NCI-H2081 (cell line): ENCODE measurements at places on chromosomes 13 and 19.

DNA sequence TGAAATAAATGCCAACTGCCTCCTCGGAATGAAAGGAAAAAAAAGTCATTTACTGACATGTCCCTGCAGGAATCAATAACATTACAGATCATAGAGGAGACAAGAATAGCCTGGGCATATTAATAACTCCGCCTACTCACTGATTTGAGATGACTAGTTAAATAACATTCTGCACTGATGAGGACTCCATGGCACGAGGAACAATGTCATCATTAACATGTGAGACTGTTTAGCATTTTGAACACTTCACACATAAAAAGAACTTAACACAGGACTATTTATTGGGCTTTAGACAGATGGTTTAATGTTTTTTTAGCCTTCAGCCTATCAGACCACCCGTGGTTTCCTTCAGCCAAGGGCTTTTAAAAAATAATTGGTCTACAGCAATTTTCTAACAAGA, 170.1 kb downstream of the OLFM4 start:
- DNase-seq = no peak

DNA sequence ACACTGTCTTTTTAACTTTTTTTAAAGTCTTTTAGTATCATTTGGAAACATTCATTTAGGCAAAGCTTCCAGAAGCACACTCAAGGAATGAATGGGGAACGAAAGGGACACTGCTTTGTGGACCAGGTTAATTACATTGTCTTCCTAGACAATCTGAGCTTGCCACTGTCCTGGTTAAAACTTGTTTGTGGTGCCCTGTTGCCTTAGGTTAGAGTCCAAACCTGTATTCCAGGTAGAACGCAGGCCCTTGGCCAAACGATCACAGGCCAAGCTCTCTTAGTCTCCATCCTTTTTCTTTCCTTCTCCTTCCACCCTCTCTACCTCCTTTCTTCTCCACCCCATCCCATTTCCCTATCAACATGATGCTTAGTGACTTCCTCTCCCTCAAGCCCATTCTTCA, 66.8 kb downstream of the ERCC5 start:
- no peak for DNase-seq

- no peak for DNase-seq
Observed at GRCh38 chr13:20230913-20231838, 943 bp downstream of the GJB6 start.

DNA sequence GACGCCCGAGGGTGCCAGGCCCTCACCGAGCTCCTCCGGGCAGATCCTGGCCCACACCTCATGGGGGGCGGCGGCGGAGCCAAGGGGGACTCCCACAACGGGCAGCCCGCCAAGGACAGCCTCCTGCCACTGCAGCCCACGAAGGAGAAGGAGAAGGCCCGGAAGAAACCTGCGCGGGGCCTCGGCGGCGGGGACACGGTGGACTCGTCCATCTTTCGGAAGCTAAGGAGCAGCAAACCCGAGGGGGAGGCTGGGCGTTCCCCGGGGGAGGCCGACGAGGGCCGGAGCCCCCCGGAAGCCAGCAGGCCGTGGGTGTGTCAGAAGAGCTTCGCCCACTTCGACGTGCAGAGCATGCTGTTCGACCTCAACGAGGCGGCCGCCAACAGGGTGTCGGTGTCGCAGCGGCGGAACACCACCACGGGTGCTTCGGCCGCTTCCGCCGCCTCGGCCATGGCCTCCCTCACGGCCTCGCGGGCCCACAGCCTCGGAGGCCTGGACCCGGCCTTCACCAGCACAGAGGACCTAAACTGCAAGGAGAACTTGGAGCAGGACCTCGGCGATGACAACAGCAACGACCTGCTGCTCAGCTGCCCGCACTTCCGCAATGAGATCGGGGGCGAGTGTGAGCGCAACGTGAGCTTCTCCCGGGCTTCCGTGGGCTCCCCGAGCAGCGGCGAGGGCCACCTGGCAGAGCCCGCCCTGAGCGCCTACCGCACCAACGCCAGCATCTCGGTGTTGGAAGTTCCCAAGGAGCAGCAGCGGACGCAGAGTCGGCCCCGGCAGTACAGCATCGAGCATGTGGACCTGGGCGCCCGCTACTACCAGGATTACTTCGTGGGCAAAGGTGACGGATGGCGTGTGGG, 141.5 kb downstream of the DPF1 start:
- no peak for DNase-seq

- DNase-seq = no peak
Observed at GRCh38 chr13:73607489-73608156, 526.6 kb downstream of the KLF12 start.

DNA sequence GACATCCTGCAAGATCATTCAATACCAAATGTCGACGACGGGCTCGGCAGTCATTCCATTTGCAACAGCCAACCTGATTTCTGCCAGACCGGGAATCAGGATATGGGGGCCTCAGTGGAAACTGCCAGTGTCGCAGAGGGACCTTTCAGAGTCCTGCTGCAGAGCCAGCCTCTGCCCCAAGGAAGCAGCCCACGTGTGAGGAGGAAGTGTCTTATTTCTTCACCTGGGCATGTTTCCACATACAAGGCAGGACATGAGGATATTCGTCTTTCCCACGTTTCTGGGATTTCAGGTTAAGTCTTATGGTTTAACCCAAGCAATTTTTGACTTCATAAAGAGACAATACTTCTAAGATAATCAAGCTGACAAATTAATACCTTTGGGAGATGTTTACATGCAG, 69.9 kb downstream of the ABCC4 start:
- DNase-seq = no peak

DNA sequence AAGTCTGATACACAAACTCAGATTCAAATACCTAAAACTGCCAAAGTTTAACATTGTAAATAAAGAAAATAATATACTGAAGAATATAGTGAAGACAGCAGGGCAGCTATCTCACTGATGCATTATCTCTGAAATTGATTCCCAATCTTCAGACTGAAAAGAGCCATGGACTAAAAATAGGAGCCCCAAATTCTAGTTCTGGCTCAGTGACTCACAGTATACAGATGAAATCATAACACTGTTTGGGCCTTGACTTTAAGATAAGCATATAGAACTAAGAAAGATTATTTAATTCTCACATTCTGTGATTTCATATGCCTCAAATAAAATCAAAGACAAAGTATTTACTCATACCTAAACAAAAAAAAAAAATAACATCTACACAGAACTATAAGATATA, 53.9 kb downstream of the RBM26 start:
- no peak for DNase-seq

DNA sequence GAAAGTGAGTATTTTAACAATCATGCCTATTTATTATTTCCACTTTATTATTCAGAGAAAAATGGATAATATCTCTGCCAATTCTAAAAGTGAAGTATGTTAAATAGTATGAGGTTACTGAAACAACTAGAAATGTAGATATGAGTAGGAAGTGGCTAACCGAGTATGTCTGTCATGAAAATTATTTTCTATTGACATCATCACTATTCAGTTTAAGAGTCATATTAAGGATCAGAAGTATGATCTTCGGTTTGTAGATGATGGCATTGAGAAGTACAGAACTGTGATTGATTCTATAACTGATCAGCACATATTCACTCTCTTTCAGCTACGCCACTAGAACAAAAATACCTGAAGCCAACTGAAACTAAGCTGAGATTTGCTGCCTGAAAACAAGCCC, 146.4 kb upstream of the SLITRK5 start:
- no peak for DNase-seq

GRCh38 chr19:57473646-57474045, 3.7 kb downstream of the ZNF772 start:
- no peak for DNase-seq

DNA sequence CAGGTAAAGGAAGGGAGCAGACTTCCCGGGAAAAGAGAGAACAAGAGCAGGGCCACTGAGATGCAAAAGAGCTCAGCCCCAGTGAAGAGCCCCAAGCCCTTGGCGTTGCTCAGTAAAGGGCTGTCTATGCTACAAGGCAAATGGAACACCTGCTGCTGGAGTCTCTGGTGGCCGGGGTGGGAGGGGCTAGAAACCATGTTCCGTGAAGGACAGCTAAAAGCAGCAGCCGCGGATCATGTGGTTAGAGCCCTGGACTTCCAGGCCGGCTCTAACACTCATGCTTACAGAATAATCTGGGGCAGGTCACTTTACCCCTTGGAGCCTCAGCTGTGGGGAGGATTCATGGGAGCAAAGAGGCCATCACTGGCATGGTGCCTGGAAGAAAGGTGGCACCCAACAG, 17.8 kb downstream of the POU2F2 start:
- no peak for DNase-seq

DNA sequence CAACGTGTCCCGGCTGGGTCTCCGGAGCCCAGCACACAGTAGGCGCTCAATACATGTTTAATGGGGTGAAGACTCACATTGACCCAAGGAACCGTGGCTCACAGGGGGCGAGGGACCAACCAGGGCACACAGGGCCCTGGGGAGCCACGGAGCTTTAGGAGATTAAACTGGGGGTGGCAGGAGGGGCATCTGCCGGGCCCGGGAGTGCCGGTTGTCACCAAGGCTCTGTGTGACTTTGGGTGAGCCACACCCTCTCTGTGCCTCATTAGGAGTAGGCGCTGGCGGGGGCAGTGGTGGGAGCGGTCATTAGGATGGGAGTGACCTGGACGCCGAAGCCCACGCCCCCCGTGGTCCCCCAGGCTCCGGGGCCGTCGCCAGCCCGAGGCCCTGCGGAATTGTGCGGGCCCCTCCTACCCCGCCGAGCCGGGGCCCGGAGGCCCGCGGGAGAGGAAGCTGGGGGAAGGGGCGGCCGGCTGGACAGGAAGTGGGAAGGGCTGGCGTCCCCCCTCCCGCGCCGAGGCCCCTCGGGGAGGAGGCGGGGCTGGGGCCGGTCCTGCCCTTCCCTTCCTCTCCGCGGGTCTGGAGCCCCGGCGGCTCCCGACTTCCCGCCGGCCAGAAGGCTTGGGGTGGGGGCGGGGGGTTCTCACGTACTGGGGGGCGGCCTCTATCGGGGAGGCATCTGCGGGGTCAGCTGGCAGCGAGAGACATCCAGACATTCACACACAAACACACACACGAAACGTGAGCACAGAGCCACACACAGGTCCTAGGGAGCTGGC, 1.8 kb upstream of the SSBP4 start:
- peak; percentile 77 for DNase-seq

- DNase-seq = no peak
Observed at GRCh38 chr13:109651854-109652253, 134.5 kb downstream of the IRS2 start.

- DNase-seq = peak; percentile 97
Observed at GRCh38 chr13:35984776-35985453, 146.3 kb downstream of the DCLK1 start.

GRCh38 chr19:35793381-35794165, 18.2 kb downstream of the ARHGAP33 start:
- DNase-seq = no peak

DNA sequence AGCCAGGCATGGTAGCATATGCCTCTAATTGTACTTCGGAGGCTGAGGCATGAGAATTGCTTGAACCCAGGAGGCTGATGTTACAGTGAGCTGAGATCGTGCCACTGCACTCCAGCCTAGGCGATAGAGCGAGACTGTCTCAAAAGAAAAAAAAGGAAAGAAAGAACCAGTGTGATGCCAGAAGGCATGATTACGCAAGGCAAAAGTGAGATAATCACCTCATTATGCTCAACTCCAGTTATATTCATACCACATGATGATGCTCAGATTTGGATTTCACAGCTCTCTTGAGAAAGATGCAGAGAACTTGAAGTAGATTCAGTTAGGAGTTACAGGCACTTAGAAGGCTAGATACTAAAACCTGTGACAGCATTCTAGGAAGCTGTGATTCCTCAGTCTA, 21.8 kb downstream of the RCBTB1 start:
- DNase-seq = no peak

DNA sequence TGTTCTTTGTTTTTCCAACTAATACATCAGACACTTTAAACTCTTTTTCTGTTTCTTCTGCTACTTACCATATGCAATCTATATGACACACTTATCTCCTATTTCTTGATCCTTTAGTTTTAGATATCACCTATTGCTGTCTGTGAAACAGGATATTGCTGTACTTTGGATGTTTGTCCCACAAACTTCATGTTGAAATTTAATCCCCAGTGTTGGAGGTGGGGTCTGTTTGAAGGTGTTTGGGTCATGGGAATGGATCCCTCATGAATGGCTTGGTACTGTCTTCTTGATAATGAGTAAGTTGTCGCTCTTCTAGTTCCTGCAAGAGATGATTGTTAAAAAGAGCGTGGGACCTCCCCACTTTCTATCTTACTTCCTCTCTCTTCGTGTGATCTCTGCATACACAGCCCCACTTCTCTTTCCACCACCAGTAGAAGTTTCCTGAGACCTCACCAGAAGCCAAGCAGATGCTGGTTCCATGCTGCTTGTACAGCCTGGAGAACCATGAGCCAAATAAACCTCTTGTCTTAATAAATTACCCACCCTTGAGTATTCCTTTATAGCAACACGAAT, 244.2 kb downstream of the NHLRC3 start:
- DNase-seq = no peak

DNA sequence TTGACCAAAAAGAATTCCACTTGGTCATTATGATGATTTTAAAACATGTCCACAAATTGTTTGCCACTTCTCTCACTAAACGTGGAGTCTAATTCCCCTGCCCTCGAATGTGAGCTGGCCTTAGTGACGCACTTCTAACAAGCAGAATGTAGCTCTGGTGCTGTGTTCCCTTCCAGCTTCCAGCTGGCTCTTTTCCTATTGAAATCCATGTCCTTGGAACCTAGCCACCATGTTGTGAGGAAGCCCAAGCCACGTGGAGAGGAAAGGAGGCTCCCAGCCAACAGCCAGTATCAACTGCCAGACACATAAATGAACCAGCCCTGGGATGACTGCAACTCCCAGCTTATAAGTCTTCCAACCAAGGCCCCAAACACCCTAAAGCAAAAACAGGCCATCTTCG, 23.6 kb upstream of the CEBPA start:
- no peak for DNase-seq

DNA sequence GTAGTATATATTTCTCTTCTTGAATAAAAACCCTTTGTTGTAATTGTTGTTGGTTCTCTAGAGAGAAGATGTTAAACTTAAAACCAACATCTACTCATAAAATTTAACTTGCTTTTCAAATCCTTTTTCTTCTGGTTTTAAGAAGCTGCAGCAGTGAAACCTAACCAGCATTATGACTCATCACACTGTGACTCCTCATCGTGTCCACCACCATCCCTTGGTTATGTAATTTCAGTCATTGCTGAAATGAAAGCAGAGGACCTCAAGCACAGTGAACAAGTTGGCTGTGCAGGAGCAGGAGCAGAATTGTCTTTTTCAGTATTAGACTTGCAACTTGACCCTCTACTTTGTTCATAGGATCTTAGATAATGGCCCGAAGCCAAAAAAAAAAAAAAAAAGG, 64.9 kb upstream of the HTR2A start:
- no peak for DNase-seq
